ENCODE measurements at places on chromosomes 12 and 14.
A peak's percentile ranks its signal among the peaks of the same experiment; 100 is the strongest.

DNA sequence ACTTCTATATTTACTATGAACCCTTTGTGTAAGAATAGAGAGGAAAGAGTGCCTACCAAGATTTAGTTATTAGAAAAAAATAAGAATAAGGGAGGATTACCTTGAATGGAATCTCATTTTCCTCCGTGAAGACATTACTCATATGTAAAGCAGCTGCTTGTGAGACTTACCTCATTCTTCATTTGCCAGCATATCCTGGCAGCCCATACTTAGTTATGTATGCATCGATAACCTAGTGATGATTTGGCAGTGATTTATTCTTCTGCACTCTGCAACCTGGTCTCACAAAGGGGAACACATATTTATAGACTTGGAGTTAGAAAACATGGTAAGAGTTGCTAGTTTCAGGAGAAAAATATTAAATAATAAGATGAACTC lies 56.8 kb downstream of the LRFN5 start:
- no peak for DNase-seq

DNA sequence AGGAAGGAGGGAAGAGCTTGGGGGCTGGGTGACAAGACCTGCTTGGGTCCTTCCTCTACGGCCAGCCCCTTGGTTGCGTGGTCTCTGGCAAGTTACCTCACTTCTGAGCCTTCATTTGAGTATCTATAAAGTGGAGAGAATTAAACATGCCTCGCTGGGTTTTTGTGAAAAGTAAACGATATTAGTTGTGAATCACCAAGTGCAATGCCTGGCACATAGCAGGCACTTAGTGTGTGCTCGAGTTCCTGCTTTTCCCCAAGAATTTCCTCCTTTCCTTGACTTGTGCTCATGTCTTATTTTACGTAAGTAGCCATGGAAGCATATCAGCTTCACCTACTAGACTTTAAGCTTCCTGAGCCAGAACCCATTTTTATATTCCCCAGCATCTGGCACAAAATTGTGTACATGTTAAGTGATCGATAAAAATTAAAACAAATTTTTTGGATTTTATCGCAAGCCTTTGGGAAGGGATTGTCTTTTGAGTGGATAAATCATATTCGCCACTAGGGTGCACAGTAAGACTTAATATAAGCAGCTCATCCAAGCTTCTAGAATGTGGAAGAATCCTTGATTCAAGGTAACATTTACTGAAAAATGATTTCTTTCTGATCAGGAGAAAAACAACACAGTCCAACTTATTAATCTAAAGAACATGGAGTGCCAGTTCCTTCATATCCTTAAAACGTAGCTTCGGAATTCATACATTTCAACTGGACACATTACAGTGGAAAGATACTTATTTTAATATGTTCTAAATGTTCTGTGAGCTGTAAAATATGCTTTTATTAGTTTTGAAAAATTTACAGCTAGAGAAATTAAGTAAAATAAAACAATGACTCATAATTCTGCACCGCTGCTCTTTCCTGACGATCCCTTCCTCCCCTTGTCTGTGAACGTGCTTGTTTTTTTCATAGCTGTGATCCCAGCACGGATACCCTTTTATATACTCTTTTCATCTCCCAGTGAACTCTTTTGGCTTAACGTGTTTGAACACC lies 62.0 kb downstream of the SLC25A47 start:
- peak; percentile 9 for DNase-seq

DNA sequence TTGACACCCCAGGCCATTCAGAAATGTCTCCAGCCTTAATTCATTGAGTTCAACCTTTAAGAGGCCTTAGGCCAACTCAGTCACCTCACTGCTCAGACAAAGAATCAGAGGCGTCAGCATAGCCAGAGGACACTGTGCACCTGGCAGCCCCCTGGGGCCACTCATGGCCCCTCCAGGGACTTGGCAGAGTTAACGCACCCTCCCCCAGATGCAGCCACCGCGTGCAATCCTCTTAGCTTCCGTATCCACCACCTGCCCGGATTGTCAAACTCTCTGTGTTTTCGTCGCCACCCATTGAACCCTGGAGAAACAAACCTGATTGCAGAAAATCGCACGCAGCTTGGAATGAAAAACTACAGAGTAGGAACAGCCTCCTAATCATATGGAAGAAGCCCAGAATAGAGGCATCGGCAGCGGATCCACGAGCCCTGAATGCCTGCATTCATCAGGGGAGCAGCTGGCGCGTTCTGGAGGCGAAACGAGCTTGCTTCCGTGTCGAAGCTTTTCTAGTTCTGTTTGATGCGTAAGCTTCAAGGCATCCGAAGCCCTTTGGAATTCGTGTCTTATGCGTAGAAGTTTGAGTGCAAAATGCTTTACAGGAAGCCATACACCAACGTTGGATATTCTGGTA lies 22.4 kb downstream of the BRI3BP start:
- no peak for DNase-seq

DNA sequence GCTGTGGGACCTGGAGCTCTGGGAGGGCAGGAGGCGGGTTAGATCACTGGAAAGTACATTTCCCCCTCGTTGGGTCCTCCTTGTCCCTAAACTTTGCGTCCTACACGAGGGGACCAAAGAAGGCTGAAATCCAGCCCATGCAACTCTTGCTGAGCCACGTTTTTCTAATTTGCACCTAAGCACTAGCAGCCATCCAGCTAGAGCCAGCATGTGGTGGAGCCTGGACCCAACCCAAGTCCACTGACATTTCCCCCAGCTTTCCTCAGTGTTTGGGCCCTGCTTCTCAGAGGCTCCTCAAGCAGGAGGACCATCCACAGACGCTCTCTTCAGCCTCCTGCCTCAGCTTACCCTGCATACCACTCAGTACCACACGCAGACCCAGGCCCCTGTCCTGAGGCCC lies 49.7 kb downstream of the TSPAN11 start:
- DNase-seq: no peak

- no peak for DNase-seq
These were observed 150.9 kb downstream of the EGLN3 start for GRCh38 chr14:33799705-33800570.

- no peak for DNase-seq
These were observed 5.8 kb upstream of the DAAM1 start for GRCh38 chr14:59182641-59183040.

DNA sequence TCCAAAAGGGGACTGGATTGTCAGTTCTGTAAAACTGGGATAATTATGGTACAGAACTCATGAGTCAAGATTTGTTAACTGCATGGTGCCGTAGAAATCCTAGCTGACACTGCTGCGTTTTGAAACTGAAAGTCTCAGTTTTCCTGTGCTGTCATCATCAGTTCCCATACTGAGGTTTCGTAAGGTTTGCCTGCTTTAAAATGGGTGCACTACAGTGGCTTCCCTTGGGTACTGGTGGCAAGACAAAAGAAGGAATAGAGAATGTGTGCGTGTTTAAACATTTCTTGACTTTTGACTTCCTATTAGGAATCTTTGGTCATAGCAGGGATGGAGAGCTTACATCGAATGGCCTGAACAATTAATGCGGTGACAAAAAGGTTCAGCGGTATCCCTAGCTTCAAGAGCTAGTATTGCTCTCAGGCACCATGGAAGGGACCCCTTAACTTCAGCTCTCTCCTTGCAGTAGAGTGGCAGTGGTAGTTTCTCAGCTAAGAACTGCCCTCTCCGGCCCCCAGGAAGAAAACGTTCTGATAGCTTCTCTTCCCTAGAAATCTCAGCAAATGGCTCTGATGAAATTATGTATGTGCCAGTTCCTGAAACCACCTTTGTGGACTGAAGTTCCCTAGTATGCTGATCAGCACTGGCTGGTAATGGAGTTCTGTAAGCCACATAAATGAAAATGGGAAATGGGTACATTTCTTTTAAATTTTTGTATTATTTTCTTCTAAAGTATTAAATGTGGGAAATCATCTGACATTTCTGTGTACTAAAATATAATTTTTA lies 28.9 kb downstream of the ANO6 start:
- peak; percentile 35 for DNase-seq

GRCh38 chr14:32020882-32021281 lies 56.2 kb upstream of the ARHGAP5 start:
- DNase-seq: no peak

DNA sequence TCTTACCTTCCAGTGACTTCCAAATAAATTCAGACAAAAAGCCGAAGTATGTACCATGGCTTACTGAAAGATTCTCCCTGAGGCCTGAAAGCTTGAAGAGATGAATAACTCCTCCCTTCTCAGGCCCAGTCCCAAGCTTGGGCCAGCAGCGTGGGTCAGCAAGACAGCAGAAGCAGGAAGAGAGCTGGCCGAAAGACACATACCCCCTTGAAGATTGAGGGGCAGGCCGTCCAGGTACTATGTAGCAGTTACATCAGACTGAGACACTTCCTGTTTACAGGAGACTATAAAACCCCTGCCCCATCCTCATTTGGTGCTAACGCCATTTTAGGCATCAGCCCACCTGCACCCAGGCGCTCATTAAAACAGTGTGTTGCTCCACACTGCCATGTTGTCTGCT lies 15.0 kb downstream of the NDUFA12 start:
- peak; percentile 50 for DNase-seq

GRCh38 chr14:90276646-90277367 lies 20.5 kb downstream of the PSMC1 start:
- no peak for DNase-seq

DNA sequence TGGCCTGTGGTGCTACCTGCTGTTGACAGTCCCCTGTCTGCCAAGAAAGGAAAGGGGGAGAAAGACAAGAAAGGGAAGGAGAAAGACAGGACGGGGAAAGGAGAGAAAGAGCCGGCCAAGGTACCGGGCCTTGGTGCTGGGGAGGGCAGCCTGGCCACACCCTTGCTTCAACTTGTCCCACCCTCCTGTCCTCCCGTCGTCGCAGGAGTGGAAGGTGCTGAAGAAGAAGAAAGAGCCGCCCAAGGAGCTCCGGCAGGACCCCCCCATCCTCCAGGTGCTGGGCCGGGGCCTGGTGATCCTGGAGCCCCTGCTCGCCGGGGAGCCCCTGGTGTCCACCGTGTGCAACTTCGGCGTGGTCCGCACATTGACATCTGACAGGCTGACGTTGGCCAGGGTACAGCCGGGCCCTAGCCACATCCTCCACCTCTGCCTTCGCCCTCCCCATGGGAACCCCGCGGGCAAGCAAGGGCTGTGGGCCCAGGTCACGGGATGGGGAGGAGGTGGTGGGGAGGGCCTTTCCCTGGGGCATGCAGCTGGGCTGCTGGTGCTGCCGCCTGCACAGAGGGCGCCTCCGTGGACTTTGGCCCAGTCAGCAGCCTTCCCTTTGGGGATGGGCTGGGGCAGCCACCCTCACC lies 2.9 kb upstream of the B3GNT4 start:
- DNase-seq: no peak

DNA sequence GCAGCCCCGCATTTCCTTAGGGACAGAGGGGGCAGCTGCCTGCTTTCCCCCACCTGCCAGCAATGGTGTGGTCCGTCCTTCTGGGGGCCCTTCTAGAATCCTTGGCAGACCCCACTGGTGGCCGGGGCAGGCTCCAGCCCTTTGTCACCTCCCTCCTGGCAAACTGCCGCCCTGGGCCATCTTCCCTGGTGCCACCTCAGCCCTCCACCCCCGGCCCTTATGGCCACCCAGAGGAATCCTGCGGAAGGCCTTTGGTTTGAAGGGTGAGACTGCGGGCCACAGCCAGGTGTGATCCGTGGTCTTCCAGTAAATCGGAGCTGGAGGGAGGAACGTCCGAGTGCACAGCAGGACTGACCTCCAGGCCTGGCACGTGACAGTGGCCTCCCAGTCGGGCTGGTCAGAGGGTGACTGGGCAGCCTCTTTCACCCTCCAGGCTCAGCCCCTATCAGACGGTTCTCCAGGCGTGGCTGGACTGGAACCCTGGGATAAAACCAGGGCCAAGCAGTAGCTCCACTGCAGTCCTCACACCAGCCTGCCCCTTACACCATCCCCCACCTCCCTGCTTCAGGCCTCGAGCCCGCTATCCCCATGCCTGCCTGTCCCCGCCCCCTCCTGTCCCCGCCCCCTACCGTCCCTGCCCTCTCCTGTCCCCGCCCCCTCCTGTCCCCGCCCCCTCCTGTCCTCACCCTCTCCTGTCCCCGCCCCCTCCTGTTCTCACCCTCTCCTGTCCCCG lies 12.4 kb downstream of the FBRSL1 start:
- DNase-seq: no peak

GRCh38 chr14:82080370-82080769 lies 546.7 kb upstream of the SEL1L start:
- no peak for DNase-seq

- no peak for DNase-seq
These were observed 18.1 kb upstream of the KIF26A start for GRCh38 chr14:104120281-104120741.

DNA sequence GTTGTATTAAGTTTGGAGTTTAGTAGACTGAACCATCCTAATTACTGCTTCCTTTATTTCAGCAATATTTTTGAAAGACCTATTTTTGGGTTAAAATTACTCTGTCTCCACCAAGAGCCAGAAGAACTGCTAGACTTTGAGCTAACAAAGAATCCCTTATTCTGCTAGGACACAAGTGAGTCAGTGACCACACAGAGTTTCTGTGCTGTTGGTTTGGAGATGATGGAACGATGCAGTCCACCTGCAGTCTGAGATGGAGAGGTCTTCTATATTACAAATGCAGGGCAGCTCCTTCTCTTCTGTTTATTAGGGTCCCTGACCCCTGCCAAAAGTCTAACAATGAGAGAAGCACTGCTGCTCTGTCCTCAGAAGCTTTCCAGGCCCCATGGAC lies 6.7 kb upstream of the STXBP6 start:
- DNase-seq: no peak

DNA sequence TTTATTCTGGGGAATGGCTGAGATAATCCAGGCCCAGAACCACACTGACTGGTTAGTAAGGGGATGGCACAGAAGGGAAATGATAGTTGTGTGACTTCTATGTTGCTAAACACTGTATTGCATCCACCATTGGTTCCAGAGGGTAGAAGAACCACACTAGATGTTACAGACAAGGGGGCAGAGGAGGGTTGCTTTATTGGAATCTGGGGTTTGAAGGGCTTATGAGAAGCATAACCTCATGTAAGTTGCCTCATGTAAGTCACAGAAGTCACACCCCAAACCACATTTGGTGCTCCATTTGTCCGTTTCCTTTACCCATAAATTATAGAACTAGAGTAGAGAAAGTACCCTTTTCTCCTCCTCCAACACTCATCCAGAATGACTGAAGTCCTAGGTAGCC lies 5.5 kb upstream of the PSMA6 start:
- DNase-seq: peak; percentile 19

DNA sequence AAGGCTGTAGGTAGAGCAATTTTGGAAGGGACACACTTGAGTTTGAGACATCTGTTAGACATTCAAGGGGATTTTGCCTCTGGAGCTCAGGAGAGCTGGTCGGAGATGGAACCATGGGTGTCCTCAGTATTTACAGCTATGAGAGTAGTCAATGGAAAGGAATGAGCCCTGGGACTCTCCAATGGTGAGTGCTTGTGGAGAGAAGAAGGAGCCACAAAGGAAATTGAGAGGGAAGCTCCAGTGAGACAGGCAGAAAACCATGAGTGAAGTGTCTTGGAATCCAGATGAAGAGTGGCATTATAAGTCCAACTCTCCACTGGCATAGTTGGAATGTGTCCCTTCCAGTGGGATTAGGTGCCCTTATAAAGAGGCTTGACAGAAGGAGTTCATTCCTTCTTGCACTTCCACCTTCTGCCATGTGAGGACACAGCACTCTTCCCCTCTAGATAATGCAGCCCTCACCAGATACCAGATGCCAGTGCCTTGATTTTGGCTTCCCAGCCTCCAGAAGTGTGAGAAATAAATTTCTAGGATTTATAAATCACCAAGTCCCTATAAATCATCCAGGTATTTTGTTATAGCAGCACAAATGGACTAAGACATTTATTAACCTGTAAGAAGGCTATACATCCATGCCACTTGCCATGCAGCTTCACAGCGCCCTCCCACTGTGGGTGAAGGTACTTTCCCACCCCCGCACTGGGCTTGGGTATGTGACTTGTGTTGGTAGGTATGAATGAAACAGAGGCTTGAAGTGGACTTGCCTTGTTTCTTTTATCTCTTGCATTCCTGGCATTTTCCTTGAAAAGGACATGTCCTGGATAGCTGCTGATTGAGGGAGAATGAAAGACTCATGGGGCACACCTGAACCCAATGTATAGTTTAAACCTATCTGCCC lies 27.3 kb downstream of the LLPH start:
- DNase-seq: no peak
